H7 (cell line): ENCODE measurements at places on chromosomes 4 and X.
A peak's percentile ranks its signal among the peaks of the same experiment; 100 is the strongest.

DNA sequence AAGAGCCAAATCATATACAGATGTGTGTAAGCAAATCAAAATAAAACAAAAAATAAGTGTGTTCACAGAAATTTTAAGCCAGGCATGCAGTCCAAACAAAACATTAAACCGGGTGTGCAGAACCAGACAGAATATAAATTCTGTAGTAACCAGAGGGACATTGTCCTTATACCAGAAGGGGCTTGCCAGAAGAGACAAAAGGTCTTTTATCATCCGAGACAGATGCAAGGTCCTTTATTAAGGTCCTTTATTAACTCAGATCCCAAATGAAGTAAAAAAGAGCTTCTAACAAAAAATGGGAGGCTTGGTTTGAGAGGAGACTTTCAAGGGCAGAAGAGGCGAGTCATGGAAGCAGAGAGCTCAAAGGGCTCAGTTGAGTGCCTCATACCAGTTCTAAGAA lies 59.2 kb downstream of the RGS12 start:
- DNase-seq = no peak

DNA sequence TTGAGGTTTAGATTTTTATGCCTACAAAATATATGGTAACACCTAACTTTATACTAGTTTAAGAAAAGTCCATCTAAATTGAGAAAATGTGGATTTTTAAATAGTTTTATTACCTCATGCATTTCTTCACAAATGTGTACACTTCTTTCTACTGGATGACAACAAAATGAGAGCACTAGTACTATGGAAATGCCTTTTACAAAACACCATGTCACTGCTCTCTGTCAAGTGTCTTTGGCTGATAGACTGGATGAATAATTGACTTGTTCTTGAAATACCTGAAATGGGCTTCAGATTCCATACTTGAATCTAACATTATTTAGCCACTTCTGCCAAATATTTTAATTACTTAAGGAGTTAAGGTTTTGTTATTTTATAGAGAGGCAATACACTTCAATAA lies 49.5 kb downstream of the AMELX start:
- DNase-seq = no peak

DNA sequence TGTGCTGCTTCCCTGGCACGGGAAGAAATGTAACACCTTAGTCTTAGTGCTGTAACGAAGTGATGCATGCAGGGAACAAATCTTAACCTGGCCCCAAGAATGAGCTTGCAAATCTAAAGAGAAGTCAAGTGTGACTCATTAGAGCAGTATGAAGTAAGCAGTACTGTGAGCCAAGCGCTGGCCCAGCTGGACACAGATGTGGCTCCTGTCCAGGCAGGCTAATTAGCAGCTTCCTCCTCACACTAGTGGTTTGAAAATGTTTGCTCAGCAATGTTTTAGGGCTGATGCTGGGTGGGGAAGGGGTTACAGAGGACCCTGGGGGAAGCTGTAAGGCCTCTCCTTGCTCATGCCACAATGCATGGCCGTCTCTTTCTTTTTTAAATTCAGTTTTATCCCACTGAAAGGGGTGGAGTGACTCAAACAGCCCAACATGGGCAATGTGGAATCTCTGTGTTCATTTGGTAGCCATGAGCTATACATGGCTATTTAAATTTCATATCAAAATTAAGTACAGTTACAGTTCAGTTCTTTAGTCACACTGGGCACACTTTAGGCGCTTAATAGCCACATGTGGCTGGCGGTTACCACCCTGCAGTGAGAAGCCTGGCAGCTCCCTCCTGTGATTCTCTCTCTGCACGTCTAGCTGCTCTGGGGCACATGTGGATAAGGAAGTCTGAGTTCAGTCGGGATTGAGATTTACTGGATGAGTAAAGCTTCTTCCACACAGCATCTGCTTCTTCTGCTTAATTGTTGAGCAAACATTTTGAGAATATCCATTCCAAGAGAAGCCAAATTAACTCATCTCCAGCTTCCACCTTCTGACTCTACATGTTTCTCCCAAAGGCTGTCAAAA lies 48.8 kb downstream of the MAP7D2 start:
- DNase-seq = no peak

DNA sequence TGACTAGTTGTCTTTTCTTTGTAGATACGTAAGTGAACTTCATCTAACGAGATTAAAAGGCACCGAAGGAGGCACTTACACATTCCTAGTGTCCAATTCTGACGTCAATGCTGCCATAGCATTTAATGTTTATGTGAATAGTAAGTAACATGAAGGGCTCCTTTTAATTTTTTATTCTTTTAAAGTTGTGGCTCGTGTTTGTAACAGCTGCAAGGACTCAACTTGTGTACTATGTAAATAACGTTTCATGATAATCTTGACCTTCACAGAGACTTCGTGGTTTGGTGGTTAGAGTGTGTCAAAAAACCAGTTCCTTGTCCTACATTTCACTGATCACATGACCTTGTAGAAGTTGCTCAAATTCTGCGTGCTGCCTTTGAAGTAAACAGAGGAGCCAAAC lies 51.6 kb downstream of the KIT start:
- DNase-seq = no peak

GRCh38 chrX:25754399-25754798 lies 383.7 kb upstream of the MAGEB18 start:
- DNase-seq = no peak

- DNase-seq = no peak
Observed at GRCh38 chrX:66833426-66833825, 194.5 kb upstream of the EDA2R start.

DNA sequence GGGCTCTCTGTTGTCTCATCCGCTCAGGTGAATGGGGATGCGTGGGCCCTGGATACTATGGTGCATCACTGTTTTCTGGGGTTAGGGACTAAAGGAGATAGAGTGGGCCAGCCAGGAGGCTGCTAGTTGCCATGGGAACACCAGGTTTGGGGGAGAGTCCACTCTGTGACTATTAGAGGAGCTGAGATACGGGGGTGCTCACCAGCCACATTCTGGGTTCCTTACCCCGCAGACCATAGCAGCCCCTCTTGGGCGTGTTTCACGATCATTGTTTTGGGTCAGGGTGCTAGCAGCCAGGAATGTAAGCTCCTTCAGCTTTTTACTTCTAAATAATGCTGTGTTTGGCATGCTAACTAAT lies 4.6 kb downstream of the EFNB1 start:
- peak; percentile 49 for DNase-seq

DNA sequence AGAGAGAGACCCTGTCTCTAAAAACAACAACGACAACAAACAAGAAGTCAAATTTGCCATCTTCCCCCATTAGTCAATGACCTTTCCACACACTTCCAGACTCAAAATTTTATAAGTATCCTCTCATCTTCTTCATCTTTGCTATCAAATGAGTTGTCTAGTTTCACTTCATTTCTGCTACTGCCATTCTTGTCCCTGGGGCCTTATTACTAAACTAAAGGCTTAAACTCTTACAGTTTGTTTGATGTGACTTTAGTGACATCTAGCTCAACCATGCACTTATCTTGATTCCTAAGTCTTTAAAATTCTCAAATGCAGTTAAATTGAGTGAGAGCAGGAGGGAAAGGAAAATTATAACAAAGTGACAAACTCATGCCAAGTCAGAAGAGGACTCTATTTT lies 271.8 kb upstream of the GK2 start:
- no peak for DNase-seq

- no peak for DNase-seq
Observed at GRCh38 chr4:5785806-5786680, 75.0 kb downstream of the EVC start.

DNA sequence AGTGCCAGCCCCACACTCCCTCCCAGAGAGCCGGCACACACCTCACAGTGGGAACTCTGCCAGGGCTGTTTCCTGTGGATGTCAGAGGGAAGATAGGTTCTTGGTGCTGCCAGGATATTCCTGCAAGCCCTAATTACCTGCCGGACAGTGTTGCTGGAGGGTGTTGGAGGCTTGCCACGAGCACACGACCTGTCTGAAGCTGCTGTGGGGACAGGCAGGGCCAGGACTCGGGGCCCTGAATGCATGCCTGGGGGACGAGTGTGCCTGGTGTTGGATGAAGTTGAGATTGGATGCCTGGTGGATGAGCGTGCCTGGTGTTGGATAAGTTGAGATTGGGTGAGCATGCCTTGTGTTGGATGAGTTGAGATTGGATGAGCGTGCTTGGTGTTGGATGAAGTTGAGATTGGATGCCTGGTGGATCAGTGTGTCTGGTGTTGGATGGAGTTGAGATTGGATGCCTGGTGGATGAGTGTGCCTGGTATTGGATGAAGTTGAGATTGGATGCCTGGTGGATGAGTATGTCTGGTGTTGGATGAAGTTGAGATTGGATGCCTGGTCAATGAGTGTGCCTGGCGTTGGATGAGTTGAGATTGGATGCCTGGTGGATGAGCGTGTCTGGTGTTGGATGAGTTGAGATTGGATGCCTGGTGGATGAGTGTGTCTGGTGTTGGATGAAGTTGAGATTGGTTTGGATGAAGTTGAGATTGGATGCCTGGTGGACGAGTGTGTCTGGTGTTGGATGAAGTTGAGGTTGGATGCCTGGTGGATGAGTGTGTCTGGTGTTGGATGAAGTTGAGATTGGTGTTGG lies 23.2 kb upstream of the UVSSA start:
- no peak for DNase-seq

GRCh38 chr4:26308568-26308967 lies 12.2 kb upstream of the RBPJ start:
- no peak for DNase-seq

- DNase-seq = no peak
Observed at GRCh38 chr4:98745366-98745765, 87.0 kb upstream of the TSPAN5 start.

DNA sequence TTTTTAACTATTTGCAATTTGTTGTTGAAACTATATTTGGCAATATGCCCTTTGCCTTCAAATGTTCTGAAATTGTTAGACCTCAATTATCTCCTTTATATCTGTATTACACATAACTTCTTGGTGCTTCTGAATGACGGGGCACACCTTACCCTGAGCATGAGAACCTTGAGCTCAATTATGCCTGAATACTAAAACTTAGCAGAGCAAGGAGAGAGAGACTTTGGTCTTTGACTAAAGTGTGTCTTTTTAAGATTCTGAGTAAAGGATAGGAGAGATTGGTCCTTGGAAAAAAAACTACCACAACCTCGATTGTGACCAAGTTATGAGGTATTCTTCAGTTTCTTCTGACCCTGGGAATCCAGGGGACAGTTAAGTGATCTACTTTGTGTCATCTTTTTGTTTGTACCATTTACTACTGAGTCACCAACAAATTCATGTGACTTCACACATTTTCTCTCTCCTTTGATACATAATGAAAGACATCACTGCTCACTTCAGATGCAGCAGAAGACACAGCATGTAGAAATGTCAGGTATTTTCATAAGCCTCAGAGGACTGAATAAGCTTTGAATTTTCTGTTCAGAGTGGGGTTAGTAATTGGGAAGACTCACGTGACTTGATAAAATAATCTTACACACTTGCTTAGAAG lies 51.4 kb downstream of the PTTG2 start:
- DNase-seq = no peak

GRCh38 chrX:15946783-15947580 lies 92.4 kb upstream of the AP1S2 start:
- DNase-seq = no peak

DNA sequence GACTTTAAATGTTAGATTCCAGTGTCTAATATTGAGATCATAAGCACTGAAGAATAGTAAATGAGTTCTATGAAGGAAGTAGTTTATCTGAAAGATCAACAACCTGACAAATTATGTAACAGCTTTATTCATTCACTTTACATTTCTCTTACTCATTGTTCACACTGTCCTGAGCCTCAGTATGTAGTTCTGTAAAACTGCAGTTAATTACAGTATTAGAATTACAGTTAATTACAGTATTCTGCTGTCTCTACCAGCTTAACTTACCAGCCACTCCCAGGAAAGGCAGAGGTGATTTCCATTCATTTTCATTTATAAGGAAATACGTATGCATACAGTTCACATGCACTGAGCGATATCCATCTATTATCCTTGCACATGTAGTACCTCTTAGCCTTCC lies 32.7 kb downstream of the NFKB1 start:
- no peak for DNase-seq

- no peak for DNase-seq
Observed at GRCh38 chr4:6324461-6324998, 54.9 kb downstream of the WFS1 start.

GRCh38 chr4:22667332-22667940 lies 25.3 kb upstream of the GBA3 start:
- DNase-seq = no peak

- DNase-seq = no peak
Observed at GRCh38 chr4:37885496-37885895, 5.4 kb upstream of the TBC1D1 start.
